Stimulated activated CD4-positive, alpha-beta T cell treated with anti-CD3 and anti-CD28 coated beads, Interleukin-15, amount 100 ng/mL, for 1 hour (primary cell): ENCODE measurements at places on chromosomes 16 and 17.

DNA sequence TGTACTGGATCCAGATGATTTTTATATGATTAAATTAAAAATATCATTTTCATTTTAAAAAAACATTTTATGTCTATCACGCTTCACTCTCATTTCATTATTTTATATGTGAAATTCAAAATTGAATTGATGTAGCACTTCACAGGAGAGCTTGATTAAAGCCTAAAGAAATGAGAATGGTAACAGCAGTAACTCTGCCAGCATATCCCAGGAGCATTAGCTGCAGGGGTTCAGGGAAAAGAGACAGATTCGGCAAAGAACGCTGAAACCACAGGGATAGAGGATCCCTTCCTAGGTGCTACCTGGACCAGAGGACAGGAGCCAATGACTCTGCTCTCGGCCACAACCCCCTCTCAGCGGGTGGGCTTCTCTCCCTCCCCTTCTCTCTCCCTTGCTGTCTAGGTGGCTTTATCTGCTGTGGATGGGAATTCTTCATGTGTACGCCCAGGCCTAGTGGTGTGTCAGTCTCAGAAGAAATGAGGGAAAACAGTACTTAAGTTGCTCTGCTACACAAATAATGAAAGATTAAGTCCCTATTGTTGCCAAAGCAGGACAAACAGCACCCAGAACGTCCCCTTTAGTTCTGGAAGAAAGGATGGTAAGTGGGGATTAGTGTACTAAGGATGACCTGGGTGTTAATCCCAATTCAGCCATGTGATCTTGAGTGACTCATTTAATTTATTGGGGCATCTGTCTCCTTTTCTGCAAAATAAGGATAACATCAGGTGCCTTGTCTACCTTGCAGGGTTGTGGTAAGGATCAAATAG is 123.3 kb downstream of the CDK5R1 start:
- DNase-seq, result no peak

DNA sequence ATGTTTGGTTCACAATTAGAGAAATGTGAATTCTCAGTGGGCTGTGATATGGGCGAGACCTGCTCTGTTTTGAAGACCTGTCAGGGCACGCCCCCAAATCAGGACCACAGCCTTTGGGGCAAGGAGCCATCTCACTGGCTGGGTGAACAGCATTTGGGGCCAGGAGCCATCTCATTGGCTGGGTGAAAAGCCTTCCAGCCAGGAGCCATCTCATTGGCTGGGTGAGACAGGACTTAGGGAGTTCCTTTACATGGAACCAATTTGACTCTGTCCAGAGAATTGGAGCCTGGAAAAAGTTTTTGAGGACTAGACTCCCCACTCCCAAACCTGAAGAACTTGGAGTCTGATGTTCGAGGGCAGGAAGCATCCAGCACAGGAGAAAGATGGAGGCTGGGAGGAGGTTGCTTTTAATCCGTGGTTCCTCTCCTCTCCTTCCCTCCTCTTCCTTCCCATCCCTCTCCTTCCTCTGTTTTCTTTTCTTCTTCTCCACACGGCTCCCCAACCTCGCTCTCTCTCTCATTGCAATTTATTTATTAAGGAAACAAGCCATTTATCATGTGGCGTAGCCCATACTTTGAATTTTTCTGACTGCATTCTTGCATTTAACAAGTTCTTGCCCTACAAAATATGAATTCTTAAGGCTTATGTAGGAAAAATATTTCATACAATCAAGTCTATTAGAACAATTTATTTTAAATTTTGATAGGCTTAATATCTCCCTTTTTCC is 19.7 kb downstream of the FOXL1 start:
- DNase-seq, result no peak

DNA sequence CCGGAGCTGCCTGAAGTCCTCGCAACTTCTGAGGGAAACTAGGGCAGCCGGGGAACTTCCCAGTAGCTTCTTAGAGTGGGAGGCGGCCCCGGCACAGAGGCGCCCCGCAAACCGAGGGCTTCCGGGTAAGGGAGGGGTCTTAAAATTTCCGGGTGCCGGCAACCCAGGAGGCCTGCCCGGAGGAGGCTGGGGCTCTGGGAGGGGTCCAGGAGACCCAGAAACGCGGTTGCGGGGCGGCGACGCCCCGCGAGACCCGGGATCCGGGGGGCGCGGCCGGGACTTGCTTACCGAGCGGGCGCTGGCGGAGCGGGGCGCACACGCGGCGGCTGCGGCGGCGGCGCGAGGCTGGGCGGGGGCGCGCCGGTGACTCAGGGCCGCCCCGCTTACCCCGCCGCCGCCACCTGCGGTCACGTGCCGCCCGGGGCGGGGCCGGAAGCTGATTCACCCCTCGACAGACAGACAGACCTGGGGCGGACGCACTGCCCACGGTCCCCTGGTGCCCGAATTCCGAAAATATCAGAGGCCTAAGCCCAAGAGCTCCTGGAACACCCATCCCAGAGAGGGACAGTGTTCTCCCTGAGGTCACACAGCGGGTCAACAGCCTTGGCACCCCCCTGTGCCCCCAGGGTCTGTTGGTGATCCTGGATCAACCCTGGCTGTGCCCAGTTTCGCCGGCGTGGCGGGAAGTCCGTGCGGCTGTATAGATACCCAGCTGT is at the start of gene FAM83G:
TSS of gene FAM83G (minus strand) at position 344 of the 716 bp plus-strand sequence. CDS start 723 bp downstream, outside the sequence.
- DNase-seq, result peak; percentile 92

GRCh38 chr16:83268169-83268568 is 539.6 kb upstream of the HSBP1 start:
- DNase-seq, result no peak

DNA sequence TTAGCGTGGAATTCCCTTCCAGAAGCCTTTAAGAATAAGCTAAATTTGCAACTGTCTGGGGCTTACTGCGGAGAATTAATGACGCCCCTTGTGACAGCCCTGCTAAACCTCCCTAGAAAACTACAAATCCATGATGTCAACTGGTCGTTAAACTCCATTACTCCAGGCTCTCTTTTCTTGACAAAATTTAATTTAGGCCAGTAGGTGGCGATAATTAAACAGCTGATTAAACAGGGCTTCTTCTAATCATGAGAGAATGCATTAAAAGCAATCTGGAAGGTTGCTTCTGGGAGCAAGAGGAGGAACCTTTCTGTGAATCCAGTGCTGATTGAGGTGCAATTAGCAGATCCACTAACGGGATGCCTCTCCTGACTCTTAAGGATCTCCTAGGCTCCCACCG is 8.1 kb upstream of the NLRP1 start:
- DNase-seq, result no peak

DNA sequence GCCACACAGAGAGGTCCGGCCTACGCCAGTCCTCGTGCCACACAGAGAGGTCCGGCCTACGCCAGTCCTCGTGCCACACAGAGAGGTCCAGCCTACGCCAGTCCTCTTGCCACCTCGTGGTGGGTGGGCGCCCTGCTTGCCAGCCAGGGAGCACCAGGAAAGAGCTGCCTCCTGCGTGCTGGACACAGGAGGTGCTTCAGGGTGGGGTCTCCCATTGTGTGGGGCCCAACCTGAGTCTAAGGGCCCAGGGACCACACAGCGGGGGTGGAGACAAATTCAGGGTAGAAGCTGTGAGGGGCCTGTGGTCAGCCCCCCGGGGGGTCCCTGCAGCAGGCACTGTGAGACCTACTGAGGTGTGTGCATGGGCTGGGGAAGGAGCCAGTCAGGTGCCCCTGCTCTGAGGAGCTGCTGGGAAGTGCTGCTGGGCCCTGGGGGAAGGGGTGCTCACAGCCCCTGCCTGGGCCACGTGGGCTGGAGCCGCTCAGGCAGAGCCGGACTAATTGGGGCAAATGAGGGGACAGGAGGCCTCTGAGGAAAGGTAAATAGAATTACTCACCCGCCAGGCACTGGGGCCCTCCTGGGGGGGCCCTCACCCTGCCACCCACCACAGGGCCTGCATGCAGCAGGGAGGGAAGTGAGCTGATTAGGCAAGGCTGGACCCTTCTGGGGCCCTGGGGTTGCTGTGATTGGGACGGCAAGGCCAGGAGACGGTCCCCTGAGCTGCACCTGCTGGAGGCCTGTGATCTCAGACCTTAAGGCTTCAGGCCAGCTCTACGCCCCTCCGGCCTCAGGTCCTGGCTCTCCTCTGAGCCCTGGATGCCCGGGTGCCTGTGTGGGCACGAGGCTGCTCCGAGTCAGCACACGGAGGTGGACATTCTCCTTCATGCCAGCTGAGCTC is 11.0 kb downstream of the GCGR start:
- no peak for DNase-seq

DNA sequence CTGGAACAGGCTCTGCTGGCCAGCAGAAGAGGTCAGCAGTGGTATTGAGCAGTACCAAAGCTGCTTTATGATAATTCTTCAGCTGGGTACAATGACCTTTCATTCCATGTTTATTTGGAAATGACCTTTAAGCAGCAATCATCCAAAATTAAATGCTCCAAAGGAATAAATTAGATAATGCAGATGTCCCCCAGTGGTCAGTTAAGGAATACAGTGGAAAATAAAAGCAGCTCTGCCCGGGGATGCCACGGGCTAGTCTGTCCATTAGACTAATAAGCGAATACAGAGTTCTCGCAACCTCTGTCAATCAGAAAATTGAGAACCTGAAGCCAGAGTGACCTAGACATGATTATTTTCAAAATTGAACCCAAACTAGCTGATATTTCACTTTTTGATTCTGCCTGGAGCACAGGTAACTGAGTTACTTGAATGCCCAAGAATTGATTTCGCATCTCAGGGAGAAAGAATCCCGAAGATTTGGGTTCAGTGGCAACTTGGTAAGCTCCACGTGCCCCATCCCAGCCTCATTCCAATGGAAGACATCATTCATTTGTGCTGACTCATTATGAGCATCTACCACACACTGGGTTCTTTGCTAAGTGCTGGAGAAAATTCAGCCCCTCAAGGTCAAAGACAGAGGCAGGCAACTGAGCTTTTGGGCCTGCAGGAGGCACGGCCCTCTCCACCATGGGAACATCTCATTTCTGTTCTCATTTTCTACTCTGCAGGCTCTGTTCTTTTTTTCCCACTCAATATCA is 34.4 kb upstream of the SLC39A11 start:
- no peak for DNase-seq

- no peak for DNase-seq
These were observed 15.9 kb downstream of the B9D1 start for GRCh38 chr17:19346351-19347255.

GRCh38 chr16:4850211-4850610 is 2.9 kb downstream of the UBN1 start:
- no peak for DNase-seq

DNA sequence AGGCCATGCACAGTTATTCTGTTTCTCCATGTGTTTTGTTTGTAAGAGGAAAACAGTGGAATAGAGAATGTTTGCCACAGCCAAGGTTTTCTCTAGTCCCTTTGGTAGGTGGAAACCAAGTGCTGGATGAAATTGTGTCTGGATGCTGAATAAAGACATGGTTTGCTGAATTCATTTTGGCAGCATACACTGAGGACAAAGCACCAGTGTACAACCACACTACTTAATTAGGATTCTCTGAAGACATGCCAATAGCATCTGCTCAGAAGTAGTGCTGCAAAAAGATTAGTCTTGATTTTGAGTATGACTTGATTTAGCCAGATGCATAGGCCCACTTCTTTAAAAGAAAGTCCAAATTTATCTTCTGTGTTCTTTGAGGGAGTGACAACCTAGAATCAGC is 230.5 kb upstream of the CACNG5 start:
- DNase-seq, result no peak

DNA sequence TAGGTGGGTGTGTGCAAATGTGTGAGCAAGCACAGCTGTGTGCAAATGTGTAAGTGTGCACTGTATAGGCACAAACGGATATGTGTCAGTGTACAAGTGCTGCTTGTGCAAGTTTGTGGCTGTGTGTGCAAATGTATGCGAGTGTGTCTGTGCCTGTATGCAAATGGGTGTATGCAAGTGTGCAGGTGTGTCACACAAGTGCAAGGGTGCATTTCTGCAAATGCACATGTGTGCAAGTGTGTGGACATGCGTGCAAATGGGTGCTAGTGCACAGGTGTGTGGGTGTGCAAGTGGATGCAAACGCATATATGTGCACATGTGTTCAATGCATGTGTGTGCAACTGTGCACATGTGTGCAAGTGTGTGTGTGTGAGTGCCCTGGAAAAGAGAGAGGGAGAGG is 76.5 kb upstream of the TNRC6C start:
- DNase-seq, result no peak

- DNase-seq, result no peak
These were observed 482.7 kb upstream of the EEF2KMT start for GRCh38 chr16:5580296-5580695.

GRCh38 chr17:66548158-66548557 is 245.7 kb downstream of the PRKCA start:
- no peak for DNase-seq

GRCh38 chr17:65627891-65628643 is 66.6 kb upstream of the AXIN2 start:
- no peak for DNase-seq

DNA sequence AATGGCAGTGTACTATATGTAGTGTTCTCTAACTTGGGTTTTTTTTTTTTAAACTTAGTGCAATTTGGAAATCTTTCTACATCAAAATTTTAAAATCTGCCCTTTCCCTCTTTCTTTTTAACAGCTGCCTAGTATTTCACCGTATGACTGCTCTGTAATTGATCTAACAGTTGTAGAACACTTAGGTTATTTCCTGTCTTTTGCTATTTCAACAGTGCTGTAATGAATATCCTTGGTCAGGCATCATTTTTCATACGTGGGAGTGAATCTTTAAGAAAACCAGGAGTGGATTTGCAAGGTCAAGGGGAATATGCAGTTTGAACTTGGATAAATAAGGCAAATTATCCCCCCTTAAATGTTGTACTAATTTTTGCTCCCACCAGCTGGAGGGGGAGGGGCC is 3.8 kb downstream of the NLRC5 start:
- no peak for DNase-seq

- no peak for DNase-seq
These were observed 138.4 kb downstream of the PRKCB start for GRCh38 chr16:23974223-23974622.

DNA sequence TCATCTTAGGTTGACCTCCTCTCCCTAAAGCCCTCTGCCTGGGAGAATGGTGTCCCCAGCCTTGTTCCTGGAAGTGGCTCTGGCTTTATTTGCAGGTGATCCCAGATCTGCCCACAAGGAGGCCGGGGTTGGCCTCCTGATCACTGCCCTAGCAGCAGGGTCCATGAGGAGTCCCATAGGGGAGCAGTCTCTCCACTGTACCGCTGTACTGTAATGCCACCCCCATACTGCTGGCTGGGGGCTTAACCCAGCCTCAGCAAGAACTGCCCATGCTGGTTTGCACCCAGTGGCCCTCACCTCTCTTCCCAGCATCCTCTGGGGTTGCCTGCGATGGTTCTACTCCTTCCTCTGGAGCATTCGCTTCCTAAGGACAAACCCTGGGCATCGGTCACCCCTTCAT is 39.1 kb downstream of the PSME3IP1 start:
- DNase-seq, result no peak

GRCh38 chr16:72199761-72200337 is 27.9 kb upstream of the PMFBP1 start:
- DNase-seq, result no peak

- no peak for DNase-seq
These were observed 2.5 kb upstream of the HELZ start for GRCh38 chr17:67247416-67247900.

- no peak for DNase-seq
These were observed at the start of gene CYTH1 for GRCh38 chr17:78781893-78782304. Gene CYTH1 (minus strand): TSS chr17:78782273. CDS start chr17:78782223, 50 bp downstream.

GRCh38 chr16:78633551-78633950 is 534.1 kb downstream of the WWOX start:
- DNase-seq, result no peak
